NCI-H1436 treated with DMSO at 0.1 percent for 48 hours (cell line): ENCODE measurements at places on chromosomes 1 and 21.

DNA sequence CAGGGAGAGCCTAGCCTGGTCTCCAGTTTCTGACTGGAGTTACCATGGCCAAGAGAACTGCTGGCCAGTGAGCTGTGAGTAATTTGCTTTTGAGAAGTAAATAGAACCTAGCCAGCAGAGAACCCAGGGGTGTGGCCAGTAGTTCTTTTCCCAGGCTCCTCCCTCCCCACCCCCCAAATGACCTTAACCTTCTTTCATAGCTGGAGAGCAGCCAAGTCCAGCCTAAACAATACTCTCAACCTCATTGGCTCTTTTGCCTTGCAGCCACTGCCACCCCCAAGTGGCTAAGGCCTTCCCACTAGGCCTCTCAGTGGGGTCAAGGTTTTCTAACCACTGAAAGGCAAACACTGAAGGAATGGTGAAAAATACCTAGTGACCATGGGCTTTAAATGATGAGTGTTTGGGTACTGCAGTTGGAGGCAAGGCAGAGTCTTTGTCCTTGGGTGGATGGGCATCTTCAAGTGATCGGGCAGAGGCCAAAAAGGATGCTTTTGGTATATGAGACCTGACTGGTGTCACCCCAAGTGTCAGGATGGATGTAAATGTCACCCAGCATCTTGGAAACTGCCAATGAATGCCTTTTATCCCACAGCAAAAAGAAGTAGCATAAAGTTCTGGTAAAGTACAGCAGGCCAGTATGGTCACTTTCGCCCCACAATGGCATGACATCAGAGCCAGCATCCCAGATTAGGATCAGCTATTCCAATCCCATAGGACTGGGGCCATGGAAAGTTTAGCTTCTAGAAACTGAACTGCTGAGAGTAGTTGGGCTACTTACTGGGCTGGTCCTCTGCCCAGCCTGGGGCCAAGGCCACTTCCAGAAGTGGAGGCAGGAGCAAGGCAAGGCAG lies 3.5 kb upstream of the PIGV start:
- DNase-seq, result no peak

DNA sequence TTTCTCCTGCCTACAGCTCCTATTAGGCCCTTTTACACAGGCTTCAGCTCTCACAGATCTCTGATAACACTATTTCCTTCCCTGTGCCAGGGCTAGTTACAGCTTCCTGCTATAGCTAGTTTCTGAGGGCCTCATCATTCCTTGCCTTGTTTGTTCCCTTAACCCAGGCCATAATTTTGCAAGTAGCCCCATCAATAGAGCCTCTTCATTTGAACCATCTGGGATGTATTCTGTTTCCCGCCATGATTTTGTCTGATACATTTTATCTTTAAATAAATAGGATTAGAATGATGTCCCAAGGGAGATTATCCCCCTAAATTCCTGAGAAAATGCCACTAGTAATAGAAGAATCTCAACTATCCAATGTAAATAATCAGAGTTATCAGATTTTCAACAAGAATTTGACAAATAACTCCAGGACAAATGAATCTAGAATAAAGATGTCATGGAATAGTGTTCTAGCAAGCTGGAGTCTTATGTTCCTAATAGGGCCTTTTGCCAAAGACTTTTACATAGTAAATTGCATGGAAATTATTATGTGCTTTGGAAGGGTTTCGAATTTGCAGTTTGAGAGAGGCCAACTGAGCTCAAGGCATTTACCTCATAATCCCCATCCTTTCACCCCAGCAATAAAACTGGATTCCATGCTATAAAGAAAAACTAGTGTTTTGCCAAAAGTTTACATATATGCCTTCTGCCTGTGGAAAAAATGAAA lies 16.1 kb downstream of the IFT25 start:
- DNase-seq, result no peak

DNA sequence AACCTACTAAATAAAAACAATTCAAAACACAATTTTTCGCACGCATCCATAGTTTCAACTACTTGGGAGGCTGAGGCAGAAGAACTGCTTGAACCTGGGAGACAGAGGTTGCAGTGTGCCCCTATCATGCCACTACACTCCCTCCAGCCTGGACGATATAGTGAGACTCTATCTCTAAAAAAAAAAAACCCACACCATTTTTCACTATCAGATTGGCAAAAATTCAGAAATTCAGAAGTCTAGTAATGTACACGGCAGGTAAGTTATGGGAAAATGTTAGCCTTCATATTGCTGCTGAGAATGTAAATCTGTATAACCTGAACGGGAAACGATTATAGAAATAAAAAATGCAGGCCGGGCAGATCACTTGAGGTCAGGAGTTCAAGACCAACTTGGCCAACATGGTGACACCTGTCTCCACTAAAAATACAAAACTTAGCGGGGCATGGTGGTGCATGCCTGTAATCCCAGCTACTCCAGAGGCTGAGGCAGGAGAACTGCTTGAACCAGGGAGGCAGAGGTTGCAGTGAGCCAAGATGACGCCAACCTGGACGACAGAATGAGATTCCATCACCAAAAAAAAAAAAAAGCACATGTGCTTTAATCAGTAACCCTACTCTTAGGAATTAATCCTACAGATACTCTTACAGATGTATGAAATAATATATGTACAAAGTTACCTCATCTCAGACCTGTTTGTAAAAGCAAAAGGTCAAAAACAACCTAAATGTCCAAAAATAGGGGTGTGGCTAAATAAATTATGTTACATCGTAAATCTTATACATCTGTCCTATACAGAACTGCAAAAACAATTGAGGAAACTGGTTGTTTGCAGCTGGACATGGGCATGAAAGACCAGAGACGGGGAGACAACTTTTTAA lies 37.9 kb downstream of the ARID4B start:
- no peak for DNase-seq

GRCh38 chr21:29074007-29074376 lies 544 bp upstream of the CCT8 start:
- DNase-seq, result no peak

GRCh38 chr1:184986250-184986649 lies 11.9 kb upstream of the NIBAN1 start:
- DNase-seq, result no peak

- DNase-seq, result no peak
These were observed 75.9 kb downstream of the DHRS3 start for GRCh38 chr1:12542138-12542465.

GRCh38 chr21:32278103-32278502 lies 746 bp downstream of the MIS18A start:
- DNase-seq, result no peak

DNA sequence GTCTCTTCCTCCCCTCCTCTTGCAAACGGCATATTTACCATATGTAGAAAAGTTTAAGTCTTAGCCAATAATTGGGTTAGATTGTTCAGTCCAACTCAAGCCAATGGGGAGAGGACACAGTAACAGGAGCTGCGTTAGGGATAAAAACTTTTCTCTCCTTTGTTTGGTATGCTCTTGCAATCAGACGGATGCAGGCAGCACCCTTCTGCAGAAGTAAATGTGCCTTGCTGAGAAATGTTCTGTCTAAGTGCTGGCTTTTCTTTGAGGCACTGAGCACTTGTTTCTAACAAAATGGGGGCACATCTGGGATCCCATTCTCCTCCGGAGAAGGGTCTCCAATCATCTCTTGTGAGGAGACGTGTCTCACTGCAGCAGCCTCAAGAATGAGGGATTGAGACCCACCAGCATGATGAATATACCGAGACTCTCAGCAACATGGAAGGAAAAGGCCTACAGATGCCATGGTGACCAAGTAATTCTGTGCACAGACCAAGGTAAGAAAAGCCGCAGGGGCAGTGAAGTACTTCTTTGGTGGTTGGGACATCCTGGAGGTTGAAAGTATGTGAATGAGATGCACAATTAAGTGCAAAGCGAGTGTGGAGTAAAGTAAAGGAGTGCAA lies 20.7 kb upstream of the GNG4 start:
- DNase-seq, result no peak

- DNase-seq, result no peak
These were observed 2.6 kb downstream of the NME7 start for GRCh38 chr1:169364948-169365347.

DNA sequence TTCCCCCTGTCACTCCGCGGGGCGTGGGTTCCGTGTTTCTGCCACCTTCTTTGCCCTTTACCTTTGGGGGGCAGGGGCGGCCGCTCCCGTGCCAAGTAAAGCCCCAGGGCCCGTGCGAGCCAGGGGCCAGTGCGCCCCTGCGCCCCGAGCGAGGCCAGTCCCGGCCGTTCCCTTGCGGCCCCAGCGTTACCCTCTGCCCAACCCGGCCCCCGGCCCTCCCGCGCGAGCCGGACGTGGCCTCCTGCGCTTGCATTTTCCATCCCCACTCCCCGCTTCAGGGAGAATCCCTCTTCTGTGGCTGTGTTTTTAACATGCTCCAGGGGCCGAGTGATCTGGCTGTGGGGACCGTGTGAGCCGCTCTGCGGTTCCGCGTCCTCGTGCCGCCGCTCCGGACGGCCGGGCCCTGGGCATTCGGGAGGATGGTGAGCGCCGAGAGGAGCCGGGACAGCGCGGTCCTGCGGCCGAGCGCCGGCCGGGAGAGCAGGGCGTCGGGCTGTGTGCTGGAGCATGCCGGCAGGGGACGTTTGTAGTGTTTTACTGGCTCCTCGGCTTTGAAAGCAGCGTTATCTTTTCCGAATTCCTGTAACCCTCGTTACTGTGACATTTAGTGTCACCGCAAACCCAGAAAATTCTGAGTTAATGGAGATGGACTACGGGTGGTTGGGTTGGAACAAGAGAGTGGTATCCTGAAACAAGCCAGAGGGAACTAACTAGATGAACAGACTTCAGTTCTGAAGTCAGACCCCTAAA lies 1.0 kb downstream of the GALNT2 start:
- no peak for DNase-seq

- DNase-seq, result no peak
These were observed 161.8 kb downstream of the DPYD start for GRCh38 chr1:97759078-97759477.

DNA sequence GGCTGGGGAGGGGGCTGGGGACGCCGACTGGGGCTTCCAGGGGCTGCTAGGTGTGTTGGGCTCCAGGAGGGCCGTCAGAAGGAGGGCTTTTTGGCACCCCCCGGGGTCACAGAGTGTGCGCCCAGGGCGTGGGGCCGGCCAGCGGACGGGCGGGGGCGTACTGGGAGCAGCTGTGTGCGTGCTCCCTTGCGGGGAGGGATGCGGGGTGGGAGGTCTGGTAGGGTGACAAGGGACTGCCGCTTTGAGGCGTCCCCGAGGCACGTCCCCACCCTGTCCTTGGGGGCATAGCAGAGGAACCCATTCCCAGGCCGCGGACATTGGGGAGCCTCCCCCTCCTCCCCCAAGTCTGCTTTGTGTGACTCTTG lies 1.1 kb downstream of the FOXO6 start:
- DNase-seq, result no peak

- DNase-seq, result no peak
These were observed 42.0 kb upstream of the MTF1 start for GRCh38 chr1:37901191-37901892.

DNA sequence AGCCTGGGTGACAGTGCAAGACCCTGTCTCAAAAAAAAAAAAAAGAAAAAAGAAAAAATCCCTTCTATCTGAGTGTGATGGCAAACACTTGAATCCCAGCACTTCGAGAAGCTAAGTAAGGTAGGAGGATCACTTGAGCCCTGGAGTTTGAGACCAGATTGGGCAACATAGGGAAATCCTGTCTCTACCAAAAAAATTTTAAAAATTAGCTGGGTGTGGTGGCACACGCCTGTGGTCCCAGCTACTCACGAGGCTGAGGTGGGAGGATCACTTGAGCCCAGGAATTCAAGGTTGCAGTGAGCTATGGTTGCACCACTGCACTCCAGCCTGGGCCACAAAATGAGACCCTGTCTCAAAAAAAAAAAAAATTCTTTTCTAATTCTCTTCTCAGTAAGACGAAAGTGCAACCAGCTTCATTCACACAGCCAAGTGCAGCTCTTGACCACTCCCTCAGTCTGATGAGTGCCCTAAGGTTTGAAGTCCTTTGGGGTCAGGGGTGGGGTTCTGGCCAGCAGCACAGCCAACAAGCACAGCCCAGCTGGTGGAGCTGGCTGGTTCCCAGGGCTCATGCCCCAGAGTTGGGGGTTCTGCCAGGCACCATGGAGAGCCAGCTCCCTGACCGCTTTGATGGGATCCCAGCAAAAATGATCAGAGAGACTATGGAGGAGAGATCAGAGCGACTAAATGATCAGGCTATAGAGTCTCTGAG lies 8.0 kb downstream of the SLC2A5 start:
- DNase-seq, result no peak

DNA sequence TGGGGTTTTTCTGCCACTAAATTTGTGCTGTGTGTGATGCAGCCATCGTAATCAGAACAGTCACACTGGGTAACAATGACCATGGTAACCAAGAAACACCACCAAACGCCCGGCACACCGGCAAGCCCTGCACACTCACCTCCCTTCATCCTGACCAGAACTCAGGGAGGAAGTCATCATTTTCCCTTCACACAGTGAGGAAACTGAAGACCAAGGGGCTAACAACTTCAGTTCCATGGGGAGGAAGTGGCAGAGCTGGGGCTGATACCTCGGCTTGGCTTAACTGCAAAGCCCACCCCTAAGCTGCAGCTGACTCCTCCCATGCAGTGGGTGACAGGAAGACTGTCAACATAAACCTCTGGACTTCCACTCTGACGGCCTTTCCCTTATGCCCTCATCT lies 69.3 kb upstream of the BCAR3 start:
- DNase-seq, result no peak

GRCh38 chr1:107546576-107546975 lies 405.7 kb downstream of the NTNG1 start:
- no peak for DNase-seq

DNA sequence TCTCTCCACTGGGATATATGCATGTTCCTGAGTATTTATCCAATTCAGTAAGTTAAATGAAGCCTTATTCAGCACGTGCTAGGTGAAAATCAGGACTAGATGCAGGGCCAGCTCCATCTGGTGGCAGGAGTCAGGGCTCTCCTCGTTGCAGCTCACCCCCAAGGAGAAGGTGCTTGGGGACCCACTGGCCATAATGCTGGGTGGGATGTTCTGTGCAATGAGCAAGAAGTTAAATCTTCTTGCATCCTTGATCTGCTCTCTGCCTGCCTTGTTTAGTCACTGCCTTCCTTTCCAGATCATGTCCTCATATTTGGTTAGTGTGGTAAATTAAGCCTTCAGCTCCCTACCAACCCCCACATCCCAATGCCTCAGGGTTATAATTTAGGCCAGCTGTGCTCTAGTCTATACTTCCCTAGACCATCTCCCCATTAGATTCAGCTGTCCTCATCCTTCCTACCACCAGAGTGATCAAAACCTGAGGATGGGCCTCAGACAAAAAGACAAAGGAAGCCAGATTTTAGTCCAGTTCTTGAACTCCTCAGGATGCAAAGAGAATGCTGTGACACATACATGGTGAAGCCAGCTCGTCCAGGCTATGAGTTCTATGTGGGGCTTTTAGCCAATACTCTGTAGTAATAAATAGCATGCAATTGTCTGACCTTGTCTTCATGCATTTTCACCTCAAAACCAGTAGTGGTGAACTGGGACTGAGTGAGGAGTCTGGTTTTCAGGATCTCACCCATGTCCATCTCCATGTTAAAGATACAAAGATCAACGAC lies 55.9 kb downstream of the SEC16B start:
- no peak for DNase-seq
